ENCODE measurements at places on chromosomes 13 and 19.

GRCh38 chr13:111893607-111894443 is 173.1 kb upstream of the SOX1 start:
- DNase-seq, result no peak

DNA sequence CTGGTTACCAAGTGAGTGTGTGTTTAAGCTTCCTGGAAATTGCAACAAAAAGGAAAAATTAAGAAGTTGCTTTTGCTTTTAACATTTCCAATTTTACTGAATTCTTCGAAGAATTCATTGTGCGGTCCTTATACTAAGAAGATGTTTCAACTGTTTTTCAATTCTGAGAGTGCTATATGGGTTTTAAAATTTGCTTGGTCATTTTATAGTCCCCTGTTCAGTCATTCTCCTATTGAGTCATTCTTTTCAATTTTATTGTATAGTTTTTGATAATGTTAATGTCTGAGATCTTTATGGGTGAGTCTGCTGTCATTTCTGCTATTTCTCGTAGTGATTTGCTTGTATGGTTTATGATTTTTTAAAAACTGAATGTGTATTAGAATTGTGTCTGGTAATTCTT is 26.5 kb downstream of the UBA2 start:
- DNase-seq, result no peak

- no peak for DNase-seq
Measured at GRCh38 chr13:60000081-60000480, 163.6 kb downstream of the DIAPH3 start.

DNA sequence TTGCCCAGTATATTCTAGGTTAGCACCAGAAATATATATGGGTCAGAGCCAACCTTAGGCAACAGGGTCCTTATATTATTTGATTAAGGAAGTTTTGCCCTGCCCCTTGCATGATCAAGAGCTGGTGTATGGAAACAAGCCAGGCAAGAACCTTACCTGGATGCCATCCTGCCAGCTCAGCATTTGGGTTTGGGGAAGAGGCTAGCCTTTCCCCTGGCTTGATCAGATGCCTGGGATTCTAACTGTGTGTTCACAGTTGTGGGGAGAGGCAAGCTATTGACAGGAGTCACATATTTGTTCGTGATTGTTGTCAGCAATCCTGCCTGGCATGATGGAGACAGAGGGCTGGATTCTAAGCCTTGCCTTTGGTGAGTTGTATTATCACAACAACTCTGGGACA is 260.0 kb upstream of the DACH1 start:
- DNase-seq, result no peak

DNA sequence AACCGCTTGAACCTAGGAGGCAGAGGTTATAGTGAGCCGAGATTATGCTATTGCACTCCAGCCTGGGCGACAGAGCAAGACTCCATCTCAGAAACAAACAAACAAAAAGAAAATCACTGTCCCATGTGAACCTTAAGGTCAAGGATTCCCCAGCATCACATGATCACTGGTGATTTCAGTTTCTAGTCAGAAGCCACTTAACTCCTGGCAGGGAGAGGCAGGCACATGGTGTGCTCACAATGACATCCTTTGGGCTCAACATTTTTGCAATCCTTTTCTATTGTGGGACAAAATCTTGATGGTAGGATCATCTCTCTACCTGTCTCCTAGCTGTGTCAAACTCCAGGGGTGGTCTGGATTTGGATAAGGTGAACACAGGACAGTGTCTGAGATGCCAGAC is 12.1 kb downstream of the AKAP8 start:
- DNase-seq, result no peak

- peak; percentile 47 for DNase-seq
Measured at GRCh38 chr13:51584731-51585672, 740 bp downstream of the WDFY2 start.

DNA sequence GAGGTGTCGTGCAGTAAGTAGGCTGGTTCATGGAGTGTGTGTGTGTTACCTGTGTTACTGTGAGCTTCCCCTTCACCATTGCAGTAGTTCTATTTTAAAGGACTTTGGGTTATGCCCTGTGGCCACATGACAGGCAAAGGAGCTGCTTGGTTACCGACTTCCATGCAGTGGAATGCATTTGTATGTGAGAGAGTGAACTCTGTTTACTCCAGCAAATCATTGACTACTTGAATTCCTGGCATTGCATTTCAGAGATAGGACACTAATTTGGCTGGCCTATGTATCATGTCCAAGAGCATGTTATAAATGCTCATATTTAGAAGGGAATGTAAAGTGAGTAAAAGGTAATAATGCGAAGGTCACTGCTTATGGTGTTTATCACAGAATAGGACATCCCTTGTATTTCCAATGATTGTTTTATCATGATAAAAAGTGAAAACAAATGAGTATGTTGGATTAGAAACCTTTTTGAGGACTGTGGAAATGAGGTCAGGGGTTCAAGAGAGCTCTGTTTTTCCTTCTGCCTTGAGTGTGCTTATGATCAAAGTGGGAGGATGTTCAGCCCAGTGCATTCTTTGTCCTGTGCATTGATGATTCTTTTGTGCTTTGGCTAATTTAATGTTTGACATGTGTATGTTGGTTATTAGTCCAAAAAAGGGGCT is 156.5 kb downstream of the LMO7 start:
- no peak for DNase-seq

DNA sequence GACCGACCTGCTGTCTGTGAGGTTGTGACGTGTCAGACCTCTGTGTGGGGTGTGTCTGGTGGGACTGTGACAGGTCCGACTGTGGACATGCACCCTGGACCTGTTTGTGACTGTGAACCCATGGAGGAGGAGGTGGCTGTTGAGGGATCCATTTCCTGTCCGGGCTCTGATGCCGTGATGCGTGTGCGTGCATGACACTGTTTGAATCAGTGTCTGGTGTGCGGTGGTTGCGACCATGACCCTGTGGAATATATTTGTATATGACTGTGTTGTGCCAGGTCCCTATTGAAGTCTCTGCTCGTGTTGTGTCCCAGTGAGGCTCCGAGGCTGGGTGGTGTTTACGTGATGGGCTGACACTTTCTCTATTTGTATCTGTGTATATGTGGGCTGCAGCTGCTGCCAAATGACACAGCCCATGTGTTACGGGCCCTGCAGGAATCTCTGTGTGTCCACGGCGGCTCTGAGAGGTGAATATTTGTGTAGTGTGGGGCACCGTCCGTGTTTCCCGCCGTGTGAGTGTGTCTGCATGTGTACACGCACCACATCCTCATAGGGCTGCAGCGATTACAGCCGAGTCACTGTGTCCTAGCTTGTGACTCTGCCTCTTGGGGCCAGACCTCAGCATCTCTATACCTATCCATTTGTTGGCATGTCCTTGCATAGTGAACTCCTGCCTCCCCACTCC is 18.3 kb downstream of the CCDC97 start:
- no peak for DNase-seq

DNA sequence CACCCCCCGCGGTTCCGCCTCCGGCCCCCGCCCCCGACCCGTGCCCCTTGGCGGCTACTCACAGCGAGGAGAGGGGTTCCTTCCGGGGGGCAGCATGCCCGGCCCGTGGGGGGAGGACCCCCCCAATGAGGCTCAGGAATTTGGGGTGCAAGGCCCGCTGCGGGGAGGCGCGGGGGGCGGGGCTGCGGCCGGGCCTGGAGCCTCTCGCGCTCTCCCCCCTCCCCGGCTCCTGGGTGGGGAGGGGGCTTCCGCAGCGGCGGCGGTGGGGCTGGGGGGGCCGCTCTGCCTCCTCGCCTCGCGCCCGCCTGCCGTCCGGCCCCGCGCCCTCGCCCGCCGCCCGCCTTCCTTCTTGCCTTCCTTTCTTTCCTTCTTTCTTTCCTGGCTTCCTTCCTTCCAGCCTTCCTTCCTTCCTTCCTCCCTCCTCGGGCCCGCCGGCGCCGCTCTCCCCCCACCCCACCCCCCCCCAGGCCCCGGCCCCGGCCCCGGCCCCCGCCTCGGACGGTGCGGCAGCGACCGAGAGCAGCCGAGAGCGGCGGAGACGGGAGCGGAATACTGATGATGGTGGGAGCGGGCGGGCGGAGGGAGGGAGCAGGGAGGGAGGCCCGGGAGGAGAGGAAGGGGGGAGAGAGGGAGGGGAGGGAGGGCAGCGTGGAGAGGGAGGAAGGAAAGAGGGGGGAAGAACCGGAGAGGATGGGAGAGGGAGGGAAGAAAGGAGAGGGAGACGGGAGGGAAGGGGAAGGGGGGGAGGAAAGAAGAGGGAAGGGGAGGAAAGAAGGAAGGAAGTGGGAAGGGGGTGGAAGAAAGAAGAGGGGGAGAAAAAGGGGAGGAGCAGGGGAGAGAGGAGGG is at the start of gene LRRC4B:
LRRC4B (minus strand) TSS at position 554 of the 846 bp plus-strand sequence. CDS start 19,597 bp downstream, outside the sequence.
- no peak for DNase-seq

GRCh38 chr19:6127716-6128335 is 7.6 kb upstream of the ACSBG2 start:
- no peak for DNase-seq

- no peak for DNase-seq
Measured at GRCh38 chr13:112054616-112055015, 12.3 kb upstream of the SOX1 start.

GRCh38 chr19:18830488-18830887 is 1.3 kb upstream of the UPF1 start:
- no peak for DNase-seq

DNA sequence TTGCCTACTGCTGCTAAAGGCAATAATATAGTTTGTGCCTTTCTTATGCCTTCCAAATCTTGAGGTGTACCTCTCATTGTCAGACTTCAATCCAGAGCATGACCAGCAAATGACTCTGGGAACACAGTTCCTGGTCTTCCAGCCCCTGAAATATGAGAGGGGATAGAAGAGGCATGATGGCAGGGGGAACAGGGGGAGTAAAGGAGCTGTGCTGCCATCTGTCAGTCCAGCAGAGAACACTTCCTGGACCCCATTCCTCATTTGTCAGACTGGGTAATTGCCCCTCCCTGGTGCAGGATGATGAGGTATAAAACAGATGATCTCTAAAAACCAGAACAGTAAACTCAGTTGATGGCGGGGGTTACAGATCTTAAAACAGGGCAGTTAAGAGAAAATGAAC is 618.7 kb downstream of the DIAPH3 start:
- no peak for DNase-seq

GRCh38 chr13:24180750-24181377 is 20.3 kb downstream of the SPATA13 start:
- DNase-seq, result no peak

- DNase-seq, result no peak
Measured at GRCh38 chr13:67769987-67770341, 539.8 kb upstream of the PCDH9 start.

DNA sequence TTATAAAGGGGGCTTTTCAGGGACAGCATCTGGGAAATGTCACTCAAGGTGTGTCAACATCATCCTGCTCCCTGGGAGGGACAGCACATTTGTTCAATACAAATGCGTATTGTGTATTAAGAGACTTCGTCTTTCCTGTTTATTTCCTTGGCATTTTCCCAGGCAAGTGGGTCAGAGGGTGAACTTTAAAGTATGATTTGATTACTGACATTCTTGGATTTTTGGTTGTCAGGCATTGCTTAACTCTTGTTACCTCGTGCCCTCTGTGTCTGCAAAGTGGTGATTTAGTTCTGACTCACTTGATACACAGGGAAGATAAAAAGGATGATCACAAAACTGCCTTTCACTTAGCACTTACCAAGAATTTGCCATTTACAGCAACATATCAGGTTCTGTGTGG is 292.7 kb downstream of the SUCLA2 start:
- no peak for DNase-seq

GRCh38 chr19:17076543-17076991 is 990 bp downstream of the MYO9B start:
- DNase-seq, result no peak

DNA sequence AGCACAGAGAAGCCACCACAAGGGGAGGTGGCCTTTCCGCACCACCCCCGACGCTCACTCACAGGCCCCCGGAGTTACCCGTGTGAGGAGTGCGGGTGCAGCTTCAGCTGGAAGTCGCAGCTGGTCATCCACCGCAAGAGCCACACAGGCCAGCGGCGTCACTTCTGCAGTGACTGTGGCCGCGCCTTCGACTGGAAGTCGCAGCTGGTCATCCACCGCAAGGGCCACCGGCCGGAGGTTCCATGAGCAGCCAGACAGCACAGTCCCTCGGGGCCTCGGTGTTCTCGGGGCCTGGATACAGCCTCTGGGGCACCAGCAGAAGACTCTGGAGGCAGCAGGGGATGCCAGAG is 4.3 kb downstream of the ZNF446 start:
- no peak for DNase-seq

DNA sequence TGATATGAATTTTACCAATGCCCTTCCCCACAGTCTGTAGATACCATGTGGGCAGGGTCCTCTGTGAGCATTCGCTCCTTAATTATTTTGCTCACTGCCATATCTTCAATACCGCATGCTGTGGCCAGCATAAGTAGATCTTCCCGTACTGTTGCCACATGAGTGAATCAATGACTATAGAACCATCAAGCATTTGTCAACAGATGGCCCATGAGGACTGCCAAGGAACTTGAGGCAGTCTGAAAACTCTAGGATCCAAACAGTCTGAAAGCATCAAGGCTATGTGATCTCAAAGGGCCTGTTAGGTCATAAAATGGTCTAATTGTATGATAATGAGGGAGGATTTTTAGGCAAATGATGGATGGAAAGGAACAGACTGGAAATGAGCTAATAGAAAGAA is 27.4 kb upstream of the GPR12 start:
- no peak for DNase-seq

- no peak for DNase-seq
Measured at GRCh38 chr13:97460004-97460775, 26.2 kb downstream of the RAP2A start.

GRCh38 chr13:78540058-78540457 is 63.3 kb downstream of the POU4F1 start:
- DNase-seq, result no peak

DNA sequence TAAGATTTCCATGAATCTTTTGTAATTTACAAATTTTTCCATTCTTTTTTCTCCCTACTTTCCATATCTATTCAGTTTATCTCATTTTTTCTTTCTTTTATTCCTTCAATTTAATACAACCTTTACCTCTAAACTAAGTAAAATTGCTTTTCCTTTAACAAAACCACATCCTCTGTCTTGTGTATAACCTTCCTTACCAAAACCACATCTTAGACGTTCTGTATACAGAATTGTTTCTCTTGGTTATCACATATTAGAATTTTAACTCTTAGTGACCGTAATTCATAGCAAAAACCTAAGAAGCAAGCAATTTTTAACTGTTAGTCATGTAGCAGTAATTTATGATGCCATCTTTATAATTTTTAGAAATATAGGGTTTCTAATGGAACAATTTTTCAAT is 15.0 kb downstream of the PPP5C start:
- DNase-seq, result peak; percentile 71

DNA sequence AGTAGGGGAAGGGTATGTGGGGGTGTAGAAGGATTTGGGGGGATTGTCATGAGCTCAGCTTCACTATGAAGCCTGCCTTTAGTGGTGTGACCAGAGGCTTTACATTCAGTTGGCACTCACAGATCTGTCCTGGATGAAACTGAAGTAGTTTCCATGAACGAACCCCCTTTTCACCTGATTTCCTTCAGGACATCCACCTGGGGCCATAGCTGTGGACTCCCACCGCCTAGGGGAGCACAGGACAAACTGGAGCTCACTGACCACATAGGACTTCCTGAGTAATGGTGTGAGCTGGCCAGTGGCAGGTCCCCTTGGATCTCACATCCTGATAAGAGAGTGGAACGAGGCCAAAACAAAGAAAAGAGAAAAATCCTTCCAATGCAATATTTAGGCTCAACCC is 54.1 kb downstream of the MRPL57 start:
- DNase-seq, result no peak

GRCh38 chr13:82245860-82246259 is 1636.4 kb downstream of the SLITRK1 start:
- DNase-seq, result no peak

GRCh38 chr19:41861846-41862245 is 1.8 kb downstream of the RPS19 start:
- DNase-seq, result no peak

Measured in Jurkat, Clone E6-1 (cell line).